ENCODE measurements at places on chromosomes 6 and 20. TPM values are rescaled to one million over a fixed set of nuclear protein-coding genes. Genes with fewer than 3 reads are reported as not detected.

- no peak for DNase-seq
These were observed 524.2 kb downstream of the CDH26 start for GRCh38 chr20:60482221-60483008.

DNA sequence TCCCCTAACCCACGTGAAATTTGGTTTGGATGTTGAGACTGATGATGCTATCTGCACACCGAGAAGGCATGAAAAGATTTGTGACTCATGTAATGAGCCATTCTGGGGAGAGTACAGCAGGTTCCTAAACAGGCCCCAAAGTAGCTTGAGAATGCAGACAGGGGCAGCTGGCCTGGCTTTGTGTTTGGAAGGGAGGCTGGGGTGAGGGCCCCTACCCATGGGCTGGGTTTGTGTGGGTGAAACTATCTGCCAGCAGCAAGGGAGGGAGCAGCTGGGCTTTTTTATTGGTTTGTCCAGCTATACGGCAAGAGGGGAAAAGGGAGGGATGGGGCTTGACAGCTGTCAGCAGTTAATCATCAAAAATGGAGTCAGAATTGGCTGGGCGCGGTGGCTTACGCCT, 87.0 kb upstream of the RNF24 start:
- no peak for DNase-seq

DNA sequence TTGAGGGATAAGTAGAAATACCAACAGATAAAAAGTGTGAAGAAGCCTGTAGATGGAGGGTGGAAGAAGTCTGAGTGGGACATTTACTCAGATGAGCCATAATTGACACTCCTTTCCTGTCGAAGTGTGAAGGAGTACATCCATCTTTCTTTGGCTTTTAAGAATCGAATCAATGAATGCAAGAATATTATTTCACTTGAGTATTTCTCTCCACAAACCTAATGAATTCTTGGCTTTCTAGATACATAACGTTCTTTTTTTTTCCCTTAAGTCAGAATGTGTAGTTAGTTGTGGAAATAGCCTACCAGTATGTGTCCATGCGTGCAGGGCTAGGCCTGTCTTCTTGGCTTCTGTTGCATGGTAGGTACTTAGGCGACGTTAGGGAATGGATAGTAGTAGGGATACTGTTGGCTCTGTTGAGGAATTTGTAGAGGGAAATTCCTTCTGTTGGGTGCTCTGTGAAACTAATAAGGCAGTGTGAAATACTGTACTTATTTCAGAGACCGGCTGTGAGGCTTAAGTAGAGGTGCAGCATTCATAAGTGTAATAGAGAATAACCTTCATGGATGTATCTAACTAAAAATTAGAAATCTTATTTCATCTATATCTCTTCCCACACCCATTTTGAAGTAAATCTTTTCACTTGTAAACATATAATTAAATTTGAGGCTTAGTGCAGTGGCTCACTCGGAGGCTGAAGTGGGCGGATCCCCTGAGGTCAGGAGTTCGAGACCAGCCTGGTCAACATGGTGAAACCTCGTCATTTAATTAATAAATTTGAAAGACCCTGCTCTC, 1.5 kb downstream of the RPS18 start:
- no peak for DNase-seq

GRM1 gene
- total RNA-seq = not detected

- no peak for DNase-seq
These were observed 522.0 kb upstream of the GJE1 start for GRCh38 chr6:141610741-141611140.

GRCh38 chr6:84013931-84014330, 19.6 kb upstream of the MRAP2 start:
- no peak for DNase-seq
